ENCODE measurements at places on chromosomes 3 and 15. TPM values are rescaled to one million over a fixed set of nuclear protein-coding genes. Genes with fewer than 3 reads are reported as not detected.

Gene FSD2
- polyA plus RNA-seq, result not detected

Gene FAM162A
- 63.9 TPM for polyA plus RNA-seq

Gene HGD
- polyA plus RNA-seq, result 2.5 TPM

Gene SLCO2A1
- not detected for polyA plus RNA-seq

Gene SCG5
- not detected for polyA plus RNA-seq

Gene ERICH6
- polyA plus RNA-seq, result 0.94 TPM

Gene ANKRD34C
- polyA plus RNA-seq, result not detected

Gene FBXL22
- 1.1 TPM for polyA plus RNA-seq

DNA sequence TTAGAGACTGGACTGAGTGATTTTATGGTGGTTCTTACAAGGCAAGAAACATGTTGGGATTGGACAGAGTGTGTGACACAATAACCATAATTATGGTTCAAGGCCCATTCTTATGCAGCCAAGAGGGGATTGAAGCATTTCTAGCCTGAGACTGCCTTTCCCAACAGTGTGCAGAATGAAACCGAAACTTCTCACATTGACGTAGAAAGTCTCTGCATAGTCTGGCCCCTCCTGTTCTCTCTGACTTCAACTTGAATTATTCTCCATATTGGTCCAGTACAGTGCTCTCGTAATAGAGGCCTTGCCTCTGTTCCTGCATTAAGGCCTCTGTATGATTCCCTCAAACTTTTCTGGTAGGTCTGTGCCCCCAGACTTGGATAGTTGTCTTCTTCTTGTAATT is 138.3 kb downstream of the DIPK2A start:
- peak overlapping the region; percentile 85 for H3K27ac ChIP-seq
- peak overlapping the region; percentile 45 for H3K4me3 ChIP-seq
- peak; percentile 7 for DNase-seq
- H3K36me3 ChIP-seq, result no peaks in the 10 kb centered on the region
- peaks cover 9% of the 10 kb centered on the region for H3K4me1 ChIP-seq

- H3K4me1 ChIP-seq, result no peaks in the 10 kb centered on the region
- no peaks in the 10 kb centered on the region for H3K27me3 ChIP-seq
- H3K27ac ChIP-seq, result no peak overlapping the region
- no peak for DNase-seq
- no peaks in the 10 kb centered on the region for H3K36me3 ChIP-seq
Observed at GRCh38 chr3:73706771-73707170, 82.0 kb upstream of the PDZRN3 start.

- no peak overlapping the region for H3K4me3 ChIP-seq
- H3K4me1 ChIP-seq, result peaks cover under 1% of the 10 kb centered on the region
- no peak overlapping the region for H3K27ac ChIP-seq
- peaks cover 2% of the 10 kb centered on the region for H3K27me3 ChIP-seq
Observed at GRCh38 chr15:68311859-68312557, 34.5 kb downstream of the FEM1B start.

DNA sequence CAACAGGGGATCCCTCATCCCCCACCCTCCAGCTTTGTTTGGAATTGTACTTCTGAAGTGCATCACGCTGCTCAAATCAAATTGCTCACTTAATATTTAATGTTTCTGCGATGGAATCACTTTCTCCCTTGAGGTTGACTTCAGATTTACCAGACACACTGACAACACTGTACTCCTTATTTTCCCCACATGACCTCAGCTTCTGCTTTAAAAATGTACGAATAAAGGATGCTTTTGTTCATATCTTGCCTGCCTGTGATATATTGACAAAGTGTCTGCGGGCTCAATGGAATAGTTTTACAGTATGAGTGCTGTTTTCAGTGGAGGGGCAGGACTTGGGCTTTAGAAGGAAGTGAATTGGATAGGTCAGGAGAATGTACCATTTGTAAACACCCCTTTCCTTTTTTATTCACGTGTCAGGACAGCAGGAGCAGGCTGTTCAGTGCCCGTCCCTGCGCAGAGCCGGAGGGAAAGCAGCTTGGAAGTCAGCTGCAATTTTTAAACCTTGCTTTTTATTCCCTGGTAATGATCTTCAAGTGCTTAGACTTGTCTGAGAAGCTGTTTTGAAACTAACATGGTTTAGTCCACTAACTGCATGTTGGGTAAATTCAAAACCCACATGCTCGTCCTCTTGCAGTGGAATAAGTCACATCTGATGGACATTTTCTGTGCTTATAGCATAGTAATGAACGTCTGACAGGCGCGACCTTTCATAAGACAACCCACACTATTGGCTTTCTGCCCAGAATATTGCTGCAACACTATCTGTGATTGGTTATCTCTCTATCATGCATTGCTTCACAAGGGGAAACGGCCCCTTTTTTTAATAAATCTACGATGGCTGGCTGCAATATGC is 29.9 kb downstream of the MBNL1 start:
- H3K27ac ChIP-seq, result peak overlapping the region; percentile 89
- H3K4me1 ChIP-seq, result peaks cover 92% of the 10 kb centered on the region
- DNase-seq, result peak; percentile 82
- H3K4me3 ChIP-seq, result peak overlapping the region; percentile 62

DNA sequence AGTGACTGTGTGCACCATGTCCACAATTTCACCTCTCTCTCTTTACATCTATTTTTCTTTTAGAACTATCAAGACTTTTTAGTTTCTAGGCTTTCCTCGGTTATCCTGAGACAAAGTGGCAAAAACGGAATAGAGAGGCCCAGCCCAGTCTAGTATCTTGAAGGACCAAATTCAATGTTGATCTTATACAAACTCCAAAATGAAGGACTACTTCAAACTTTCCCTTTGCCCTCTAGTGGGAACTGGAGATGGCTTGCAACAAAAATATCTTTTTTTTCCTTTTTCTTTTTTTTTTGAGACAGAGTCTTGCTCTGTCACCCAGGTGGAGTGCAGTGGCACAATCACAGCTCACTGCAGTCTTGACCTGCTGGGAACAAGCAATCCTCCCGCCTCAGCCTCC is 338.5 kb upstream of the UMPS start:
- H3K27ac ChIP-seq, result no peak overlapping the region
- H3K27me3 ChIP-seq, result peaks cover 2% of the 10 kb centered on the region
- H3K36me3 ChIP-seq, result no peaks in the 10 kb centered on the region
- no peak for DNase-seq
- no peak overlapping the region for H3K4me3 ChIP-seq
- no peaks in the 10 kb centered on the region for H3K4me1 ChIP-seq

DNA sequence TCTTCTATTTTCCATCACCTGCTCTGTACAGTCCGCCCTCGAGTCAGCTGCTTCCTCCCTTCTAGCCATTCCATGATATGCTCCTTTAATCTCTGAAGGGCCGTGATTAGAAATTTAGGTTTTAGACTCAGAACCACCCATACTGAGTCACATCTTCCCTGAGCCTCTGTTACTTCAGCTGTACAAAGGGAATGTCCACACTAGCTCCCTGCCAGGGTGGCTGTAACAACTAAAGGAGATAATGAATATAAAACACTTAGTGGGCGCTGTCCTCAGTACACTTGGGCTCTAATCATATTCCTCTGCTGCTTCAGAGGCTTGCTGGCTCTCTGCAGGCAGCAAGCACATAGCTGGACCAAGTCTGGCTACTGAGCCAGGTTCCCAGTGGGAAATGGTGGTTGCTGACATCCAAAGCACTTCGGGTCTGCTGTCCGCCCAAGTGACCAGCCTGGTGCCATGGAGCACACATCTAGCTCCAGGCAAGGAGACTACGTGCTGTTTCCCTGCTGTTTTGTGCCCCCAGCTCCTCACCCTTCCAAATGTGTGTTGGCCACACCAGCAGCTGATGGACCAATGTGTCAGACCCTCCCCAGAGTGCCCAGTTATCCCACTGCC is 901 bp upstream of the CHST14 start:
- H3K36me3 ChIP-seq, result peaks cover 9% of the 10 kb centered on the region
- no peaks in the 10 kb centered on the region for H3K27me3 ChIP-seq
- DNase-seq, result no peak
- peak overlapping the region; percentile 69 for H3K4me3 ChIP-seq
- peaks cover 15% of the 10 kb centered on the region for H3K4me1 ChIP-seq
- H3K27ac ChIP-seq, result peak overlapping the region; percentile 88

DNA sequence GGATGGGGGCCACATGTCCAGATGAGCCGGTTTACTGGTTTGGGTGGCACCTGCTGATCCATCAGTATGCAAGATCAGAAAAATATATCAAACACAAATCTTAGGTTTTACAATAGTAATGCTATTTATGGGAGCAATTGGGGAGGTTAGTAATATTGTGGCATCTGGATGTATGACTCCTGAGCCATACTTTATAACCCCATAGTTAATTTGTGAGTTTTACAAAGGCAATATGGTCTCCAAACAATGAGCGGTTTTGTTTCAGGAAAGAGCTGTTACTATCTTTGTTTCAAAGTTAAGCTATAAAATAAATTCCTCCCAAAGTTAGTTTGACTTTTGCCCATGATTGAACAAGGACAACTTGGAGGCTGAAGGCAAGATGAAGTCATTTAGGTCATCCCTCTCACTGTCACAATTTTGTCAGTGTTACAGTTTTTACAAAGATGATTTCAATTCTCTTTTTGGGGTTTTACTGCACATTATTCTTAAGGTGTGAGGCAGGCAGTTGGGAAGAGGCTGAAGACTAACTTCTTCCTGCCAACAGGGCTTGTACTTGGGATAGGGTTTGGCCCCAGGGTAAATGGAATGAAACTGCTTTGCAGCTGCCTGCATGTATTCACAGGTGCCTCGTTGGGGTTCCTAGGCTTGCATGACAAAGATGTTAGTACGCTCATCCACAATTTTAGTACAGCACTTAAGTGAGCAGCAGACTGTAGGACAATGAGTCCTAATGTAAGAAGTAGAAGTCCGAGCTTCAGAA is 296.6 kb upstream of the NDN start:
- peaks cover 2% of the 10 kb centered on the region for H3K27me3 ChIP-seq
- H3K4me1 ChIP-seq, result no peaks in the 10 kb centered on the region
- H3K4me3 ChIP-seq, result no peak overlapping the region
- DNase-seq, result no peak
- H3K27ac ChIP-seq, result no peak overlapping the region

DNA sequence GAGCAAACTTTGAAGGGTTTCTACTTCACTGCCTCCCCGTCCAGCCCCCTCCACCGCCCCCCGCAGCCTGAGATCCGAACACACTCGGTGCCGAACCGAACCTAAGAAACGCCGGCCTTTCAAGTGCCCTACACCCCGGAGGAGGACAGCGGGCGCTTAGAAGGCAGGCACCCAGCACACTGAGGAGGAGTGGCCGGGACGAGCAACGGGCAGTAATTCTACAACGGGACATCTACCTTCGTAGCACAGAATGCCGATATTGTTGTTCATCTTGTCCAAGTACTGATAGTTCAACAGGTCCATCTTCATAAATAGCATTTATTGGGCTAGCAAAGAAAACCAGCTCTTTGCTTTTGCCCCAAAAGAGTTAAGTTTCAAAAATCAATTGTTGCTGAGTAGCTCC is 513 bp downstream of the VGLL4 start:
- H3K4me1 ChIP-seq, result peaks cover 42% of the 10 kb centered on the region
- no peak for DNase-seq
- H3K4me3 ChIP-seq, result peak overlapping the region; percentile 98
- peaks cover 13% of the 10 kb centered on the region for H3K27me3 ChIP-seq
- peak overlapping the region; percentile 98 for H3K27ac ChIP-seq
- no peaks in the 10 kb centered on the region for H3K36me3 ChIP-seq

DNA sequence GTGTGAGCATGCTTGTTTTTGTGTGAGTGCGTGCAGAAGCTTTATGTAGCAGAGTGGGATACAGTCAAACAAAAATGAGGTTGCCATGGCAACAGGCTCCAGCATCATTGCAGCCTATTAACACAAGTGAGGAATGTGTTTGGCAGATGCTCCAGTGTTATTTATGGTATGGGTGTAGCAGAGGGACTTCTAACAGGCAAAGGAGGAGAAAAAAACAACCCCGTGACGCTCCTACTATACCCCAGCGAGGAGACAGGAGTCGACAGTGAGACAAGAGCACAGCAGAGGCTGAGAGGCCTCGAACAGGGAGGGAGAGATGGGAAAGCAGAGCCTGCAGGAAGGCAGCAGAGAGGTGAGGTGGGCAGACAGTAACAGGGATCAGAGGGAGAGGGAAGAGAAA is 4.9 kb downstream of the ADCY5 start:
- H3K27me3 ChIP-seq, result peaks cover 23% of the 10 kb centered on the region
- peaks cover 13% of the 10 kb centered on the region for H3K4me1 ChIP-seq
- H3K4me3 ChIP-seq, result no peak overlapping the region
- DNase-seq, result no peak

DNA sequence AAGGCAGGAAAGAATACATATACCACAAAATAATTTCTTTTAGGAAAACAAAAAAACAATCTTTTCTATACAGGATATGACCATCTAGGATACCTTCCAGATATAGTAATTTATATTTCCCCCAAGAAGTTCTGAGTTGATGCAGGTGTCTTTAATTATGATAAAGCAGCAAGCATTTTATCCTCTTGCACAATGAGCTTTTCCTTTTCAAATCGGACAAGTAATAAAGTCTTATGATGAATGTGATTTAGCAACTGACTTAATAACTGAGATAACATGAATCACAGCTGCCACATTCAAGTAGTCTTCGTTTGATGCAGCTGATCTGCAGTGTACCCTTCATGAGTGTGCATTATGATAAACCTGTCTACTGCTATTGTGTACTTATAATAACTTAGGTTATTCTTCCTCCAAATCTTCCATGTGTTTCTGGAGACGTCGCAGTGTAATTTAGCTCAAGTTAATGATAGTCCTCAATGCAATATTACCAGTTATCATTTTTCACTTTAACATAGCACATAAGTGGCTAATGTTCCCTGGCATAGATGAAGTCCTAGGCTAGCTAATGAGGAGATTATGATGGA is 260.3 kb upstream of the MRPL3 start:
- no peaks in the 10 kb centered on the region for H3K4me1 ChIP-seq
- DNase-seq, result no peak
- H3K27me3 ChIP-seq, result no peaks in the 10 kb centered on the region
- H3K27ac ChIP-seq, result no peak overlapping the region
- no peaks in the 10 kb centered on the region for H3K36me3 ChIP-seq
- no peak overlapping the region for H3K4me3 ChIP-seq

DNA sequence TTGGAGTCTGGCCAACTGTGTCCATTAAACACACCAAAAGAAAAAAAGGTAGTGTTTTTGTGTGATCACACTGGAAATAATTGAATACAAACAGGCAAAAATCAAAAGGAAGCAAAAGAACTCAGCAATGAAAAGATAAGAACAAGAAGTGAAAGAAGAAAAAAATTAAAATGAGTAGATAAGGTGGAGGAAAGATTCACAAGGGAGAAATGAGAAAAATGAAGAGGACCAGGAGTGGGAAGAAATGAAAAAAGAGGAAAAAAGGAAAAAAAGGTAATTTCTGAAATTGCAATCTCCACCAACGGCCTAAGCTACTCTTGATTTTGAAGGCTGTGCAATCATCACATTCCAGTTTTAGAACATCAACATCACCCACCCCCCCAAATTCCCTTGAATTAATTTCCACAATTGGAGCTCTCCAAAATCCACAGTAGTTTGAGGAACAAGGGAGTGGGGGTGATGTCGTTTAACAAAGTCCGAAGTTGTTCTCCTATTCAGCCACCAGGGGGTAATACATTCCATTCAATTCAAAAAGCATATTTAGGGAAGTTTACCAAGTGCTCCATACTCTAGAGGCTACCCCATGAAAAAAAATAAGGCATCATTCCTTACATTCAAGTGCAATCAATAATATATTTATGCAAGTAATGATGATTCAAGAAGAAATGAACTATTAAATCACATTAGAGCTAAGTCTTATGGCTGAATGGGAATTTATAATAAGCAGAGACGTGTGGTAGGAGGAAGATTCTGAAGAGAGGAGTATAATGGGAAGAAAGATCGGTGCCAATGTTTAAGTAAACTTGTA is 37.4 kb downstream of the ZNF860 start:
- H3K27me3 ChIP-seq, result no peaks in the 10 kb centered on the region
- H3K27ac ChIP-seq, result no peak overlapping the region
- DNase-seq, result peak; percentile 14
- H3K4me3 ChIP-seq, result no peak overlapping the region
- H3K4me1 ChIP-seq, result no peaks in the 10 kb centered on the region

Data from immature natural killer cell (primary cell).